ENCODE measurements at places on chromosomes 7 and 10. TPM values are rescaled to one million over a fixed set of nuclear protein-coding genes. Genes with fewer than 3 reads are reported as not detected.

Gene HELLS
- not detected for polyA plus RNA-seq

Gene RNF148
- 0.67 TPM for polyA plus RNA-seq

DNA sequence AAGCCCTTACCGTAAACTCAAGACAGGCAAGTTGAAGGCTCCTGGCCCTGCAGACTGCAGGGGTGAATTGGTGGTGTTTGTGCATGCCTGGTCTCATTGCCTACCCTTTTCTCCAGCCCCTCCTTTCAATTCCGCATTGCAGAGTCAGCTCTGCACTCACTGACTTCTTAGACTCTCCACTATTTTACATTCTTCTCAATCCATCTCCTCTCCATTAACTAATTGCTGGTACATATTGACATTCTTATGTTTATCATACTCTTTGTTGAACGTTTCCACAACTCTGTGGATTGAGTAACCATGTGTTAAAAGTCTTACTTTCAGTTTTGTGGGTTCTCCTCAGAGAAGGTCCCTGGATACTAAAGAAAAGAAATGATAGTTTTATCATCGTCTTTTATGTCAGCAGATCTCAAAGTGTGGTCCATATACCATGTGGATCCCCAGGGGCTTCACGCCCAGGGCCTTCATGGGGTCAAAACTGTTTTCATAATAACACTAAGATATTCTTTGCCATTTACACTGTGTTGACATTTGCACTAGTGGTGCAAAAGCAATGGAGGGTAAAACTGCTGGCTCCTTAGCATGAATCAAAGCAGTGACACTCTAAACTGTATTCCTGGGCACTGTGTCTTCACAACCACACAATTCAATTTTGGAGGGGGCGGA, 135.4 kb upstream of the FZD1 start:
- no peak for DNase-seq

DNA sequence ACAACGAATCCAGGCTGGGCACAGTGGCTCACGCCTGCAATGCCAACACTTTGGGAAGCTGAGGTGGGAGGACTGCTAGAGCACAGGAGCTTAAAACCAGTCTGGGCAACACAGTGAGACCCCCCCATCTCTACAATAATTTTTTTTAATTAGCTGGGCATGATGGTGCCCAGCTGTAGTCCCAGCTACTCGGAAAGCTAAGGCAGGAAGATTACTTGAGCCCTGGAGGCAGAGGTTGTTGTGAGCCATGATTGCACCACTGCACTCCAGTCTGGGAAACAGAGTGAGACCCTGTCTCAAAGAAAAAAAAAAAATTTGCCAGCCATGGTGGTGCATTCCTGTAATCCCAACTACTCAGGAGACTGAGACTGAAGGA, 396.3 kb downstream of the KCNMA1 start:
- DNase-seq: no peak

- DNase-seq: no peak
Measured at GRCh38 chr7:102079140-102080018, 207.3 kb upstream of the SH2B2 start.

- no peak for DNase-seq
Measured at GRCh38 chr10:80416479-80417098, 8.2 kb downstream of the PRXL2A start.

DNA sequence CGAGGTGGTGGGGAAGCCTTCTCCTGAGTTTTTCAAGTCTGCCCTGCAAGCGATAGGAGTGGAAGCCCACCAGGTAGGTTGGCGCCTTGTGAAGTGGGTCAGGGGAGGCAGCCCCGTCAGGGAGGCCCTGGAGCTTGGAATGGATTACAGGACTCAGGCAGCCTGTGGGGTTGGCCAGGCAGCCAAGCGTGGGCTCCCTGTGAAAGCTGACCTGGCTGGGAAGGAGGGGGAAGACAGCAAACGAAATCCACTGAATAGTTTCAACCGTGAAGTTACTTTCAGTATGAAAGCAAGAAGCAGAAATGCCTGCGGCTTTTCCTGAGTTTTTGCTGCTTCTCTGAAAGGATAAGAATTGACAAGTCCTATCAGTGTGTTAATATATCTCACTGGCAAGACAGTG, 36.4 kb downstream of the LHPP start:
- no peak for DNase-seq

- DNase-seq: no peak
Measured at GRCh38 chr10:10977226-10977956, 40.3 kb upstream of the CELF2 start.
